ENCODE measurements at places on chromosomes 3 and 15.

- DNase-seq: no peak
These were observed 35.5 kb upstream of the PLXNA1 start for GRCh38 chr3:126947429-126947828.

DNA sequence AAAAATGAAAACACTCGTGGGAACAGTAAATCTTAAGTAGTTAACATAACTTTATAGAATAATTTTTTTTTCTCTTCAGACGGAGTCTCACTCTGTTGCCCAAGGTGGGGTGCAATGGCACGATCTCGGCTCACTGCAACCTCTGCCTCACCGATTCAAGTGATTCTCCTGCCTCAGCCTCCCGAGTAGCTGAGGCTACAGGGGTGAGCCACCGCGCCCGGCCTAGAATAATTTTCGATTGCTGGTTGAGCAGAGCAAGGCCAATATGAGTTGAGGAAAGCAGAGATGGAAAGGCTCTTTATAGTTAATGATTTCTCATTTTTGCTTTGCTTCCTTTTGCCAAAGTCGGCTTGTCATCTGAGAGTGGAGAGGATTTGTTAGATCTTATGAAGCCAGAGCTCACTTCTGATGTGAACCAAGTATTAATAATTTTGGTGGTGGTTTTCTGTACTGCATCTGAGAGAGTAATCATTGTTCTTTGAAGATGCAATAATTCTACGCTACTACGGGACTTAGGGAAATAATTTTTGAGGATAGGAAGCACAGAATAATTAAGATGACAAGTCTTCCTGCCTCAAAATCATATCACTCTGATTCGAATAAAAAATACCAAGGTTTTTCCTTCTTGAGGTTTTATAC, 1.6 kb upstream of the GOLM2 start:
- no peak for DNase-seq

DNA sequence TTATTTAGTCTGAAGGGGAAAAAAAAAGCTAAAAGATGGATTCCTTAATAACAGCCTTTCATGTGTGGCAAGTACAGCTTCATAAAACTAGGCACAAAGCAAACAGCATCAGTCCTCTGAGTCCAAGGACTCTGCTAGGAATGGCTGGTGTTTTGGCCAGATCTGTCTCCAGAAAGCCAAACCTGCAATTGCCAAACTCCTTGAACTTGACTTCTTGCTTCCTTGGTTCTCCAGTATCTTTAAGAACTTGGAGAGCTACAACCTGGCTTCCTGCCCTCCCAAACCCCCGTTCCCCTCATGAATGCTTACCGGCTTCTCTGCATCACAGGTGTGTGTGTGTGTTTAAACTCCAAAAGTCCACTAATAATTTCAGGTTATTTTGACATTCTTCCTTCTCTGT, 1.6 kb upstream of the PLOD2 start:
- no peak for DNase-seq

GRCh38 chr15:81007428-81008064, 6.8 kb downstream of the TLNRD1 start:
- DNase-seq: no peak

DNA sequence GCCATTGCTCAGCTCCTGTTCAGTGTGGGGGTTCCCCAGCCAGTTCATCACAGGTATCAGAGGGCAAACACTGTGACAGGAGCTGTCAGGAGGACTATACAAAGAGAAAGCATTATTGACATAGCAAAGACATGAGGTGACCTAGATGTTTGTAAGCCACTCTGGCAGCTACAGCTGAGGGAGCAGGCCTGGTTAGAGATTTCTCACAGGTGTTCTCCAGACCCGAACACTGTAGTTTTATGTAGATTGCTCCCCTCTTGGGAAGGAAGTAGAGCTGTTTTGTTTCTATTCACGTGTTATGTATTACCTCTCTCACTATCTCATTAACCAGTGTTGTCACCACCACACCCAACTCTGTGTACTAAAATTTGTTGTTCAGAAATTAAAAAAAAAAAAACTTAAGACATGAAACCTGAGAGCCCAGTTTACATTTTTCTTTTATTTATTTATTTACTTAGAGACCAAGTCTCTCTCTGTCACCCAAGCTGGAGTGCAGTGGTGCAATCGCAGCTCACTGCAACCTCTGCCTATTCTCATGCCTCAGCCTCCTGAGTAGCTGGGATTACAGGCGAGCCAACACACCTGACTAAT, 123.7 kb downstream of the RBPMS2 start:
- DNase-seq: peak; percentile 17

DNA sequence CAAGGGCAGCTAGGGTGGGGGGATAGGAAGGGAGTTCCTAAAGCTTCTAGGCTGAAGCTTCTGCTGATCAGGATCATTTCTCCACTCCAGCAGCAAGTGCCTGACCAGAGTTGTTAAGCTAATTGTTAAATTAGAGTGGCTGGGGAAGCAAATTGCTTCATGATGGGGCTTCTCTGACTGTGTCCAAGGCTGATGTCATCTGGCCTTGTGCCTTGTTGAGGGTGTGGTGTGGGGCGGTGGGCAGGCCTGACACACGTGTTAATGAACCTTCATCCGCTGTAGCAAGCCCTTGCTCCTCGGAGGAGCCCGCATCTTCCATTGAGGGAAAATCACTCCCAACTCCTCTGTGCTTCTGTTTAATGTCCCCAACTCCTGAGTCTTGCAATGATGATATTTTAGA, 84.3 kb upstream of the ROPN1 start:
- no peak for DNase-seq

DNA sequence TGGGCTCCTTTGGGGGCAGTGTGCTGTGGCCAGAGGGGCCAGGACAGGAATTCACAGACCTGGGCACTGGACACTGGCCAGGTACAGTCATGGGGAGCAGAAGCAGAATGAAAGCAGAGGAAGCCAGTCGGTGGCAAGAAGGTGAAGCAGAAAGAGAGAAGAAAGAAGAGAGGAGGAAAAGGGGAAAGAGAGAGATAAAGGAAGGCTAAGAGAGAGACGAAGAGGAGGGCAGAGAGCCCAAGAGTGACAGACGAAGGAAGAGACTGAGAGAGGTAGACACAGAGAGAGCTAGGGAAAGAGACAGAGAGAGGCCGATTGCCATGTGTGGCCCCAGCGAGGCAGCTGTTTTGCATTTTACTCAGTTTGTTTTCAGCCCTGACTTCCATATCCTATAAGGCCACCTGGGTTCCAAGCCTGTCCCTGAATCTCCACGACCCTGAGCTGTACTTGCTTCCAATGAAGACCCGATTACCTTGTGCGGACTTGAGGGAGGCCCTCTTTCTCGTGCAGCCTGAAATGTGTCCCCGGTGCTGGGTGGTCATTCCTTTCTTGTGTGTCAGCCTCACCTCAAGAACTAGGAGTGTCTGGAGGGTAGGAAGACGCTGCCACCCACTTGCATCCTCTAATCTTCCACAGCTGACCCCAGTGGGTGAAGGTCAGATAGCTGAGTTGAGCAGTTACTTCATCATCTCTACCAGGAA, 73.9 kb downstream of the LSM3 start:
- no peak for DNase-seq

GRCh38 chr3:144259267-144259666, 287.6 kb downstream of the DIPK2A start:
- no peak for DNase-seq

DNA sequence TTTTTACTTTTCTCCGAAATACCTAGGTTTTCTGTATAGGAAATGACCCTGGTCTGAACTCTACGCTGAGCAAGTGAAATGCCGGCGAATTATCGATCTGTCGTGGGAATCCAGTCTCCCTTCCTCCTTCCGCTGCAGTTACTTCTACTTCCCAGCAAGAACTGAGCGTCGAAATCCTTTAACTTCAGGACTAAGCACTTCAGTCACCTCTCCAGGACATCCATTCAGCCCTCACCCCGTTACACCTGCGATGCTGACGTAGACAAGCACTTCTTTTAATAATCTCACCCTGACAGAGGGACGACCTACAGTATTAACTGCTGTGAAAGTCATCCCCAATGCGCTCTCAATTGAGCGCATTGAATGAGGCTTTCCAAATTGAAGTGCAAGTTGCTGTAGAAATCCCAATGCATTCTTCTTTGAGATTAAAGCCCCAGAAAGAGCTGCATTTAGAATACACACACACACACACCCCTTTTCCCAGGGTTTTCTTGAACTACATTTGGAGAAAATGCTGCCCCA, 1.3 kb downstream of the TOP2B start:
- peak; percentile 32 for DNase-seq

DNA sequence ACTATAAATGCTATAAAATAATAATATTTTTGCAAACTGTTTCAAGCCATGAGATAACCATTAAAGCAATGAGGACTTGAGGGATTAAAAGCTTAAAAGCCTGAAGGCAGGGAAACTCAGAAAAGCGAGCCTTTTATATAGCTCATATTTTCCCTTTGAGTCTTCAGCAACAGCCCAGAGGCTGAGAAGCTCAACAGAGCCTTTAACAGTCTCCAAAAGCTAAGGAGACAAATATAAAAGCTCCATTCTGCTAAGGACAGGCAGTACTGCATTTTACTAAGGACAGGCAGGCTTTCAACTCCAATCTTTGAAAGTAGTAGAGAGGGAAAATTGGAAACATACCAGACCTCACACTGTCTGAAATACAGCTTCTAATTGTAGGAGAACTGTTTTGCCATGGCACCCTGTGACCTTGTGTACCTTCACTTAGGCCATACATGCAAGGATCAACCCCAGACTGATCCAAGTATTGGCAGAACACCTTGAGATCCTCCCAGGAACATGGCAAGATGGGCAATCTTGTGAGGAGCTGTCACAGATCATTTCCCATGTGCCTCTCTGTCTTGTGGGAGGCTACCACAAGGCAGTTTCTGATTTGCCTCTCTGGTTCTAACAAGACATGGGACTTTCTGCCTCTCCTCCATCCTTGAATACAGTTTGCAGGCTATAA, 53.1 kb upstream of the ARNT2 start:
- no peak for DNase-seq

GRCh38 chr3:65935724-65936123, 103.0 kb downstream of the MAGI1 start:
- no peak for DNase-seq

GRCh38 chr3:138854204-138854603, 19.5 kb upstream of the PIK3CB start:
- DNase-seq: no peak

DNA sequence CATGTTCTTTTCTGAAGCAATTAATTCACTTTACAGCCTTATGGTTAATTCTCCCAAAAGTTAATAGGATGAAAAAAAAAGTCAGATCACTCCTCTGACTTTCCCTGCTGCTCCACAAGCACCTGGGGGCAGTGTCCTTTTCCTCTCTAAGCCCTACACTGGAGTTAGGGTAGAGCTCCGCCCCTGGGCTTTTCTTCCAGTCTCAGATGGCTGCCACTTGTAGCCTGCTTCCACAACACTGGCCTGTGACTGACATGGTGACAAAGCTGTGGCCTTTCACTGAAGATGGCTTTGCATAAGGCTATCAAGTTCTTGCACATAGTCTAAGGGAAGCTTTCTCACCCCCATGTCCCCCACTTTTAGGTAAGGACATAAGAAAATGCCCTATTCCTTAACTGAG, 1.3 kb upstream of the MON1A start:
- peak; percentile 86 for DNase-seq

GRCh38 chr3:137300703-137301102, 342.9 kb downstream of the IL20RB start:
- no peak for DNase-seq

- no peak for DNase-seq
These were observed 433.3 kb downstream of the FOXP1 start for GRCh38 chr3:71149959-71150954.

DNA sequence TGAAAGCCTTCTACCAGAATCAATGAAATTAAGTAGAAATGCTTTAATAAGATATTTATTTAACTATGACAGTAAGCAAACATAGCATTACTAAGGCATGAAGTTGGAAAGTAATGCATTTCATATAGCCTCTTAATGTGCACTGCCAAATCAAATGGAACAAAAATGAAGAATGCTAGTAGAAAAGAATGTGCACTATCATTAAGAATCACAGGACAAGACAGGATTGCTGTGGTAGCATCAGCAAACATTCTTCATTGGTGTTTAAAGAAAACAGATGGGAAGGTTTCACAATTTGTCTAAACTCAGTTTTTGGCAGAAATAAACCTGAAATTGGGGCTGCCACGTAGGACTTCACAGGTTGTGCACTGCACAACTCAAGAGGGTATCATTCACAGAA, 168.9 kb downstream of the CNTN3 start:
- no peak for DNase-seq

- no peak for DNase-seq
These were observed 55.9 kb downstream of the SGO1 start for GRCh38 chr3:20130106-20130505.

DNA sequence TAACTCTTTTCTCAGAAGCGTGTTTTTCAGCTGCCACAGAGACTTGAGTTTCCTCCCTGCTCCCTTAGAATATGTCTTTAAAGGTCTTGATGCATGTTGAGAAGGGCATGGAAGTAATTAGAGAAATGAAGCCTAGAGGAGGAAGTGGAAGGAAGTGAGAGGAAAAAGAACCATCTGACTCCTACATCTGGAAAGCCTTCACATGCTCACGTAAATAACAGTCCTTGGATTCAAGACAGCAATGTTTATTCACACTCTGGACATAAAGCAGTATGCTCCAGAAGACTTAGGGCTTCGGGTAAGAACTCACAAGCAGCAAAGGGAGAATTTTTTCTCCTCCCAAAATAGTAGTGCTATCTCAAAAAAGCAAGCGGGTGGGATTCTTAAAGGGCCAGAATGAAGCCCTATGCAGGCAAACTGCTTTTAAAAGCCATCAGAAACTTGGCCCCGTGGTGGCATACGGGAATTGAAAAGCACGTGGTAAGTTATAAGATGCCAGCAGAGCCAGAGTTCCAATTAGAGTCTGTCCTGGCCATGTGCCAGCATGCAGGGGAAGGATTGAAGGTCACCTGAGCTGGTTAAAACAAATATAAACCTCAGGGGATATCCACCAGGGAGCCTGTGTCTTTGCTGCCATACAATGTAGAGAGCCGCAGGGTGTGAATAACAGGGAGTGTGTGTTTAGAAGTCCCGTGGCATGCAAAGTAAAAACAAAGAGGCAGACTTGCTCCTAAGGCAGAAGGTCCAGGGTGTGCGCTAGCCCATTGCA, 380.8 kb upstream of the NDN start:
- no peak for DNase-seq

DNA sequence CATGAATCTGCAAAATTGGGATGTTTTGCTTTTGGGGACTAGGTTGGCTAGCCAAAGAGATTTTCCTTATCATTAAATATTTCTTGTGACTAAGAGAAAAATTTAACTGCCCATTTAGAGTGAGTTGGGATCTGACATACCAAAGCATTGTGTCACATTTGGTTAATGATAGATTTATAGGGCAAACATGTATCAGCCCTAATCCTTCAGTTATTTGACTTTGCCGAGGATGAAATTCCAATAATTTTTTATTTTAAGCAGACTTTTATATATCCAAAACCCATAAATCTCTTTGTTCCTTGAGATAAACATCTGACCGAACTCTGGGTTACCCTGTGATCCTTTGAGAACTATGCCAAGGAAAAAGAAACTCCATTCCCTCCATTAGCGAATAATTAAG, 218.9 kb downstream of the CDIN1 start:
- no peak for DNase-seq

GRCh38 chr3:113150250-113150649, 61.1 kb upstream of the BOC start:
- no peak for DNase-seq
